ENCODE measurements at places on chromosomes 12 and 14.

DNA sequence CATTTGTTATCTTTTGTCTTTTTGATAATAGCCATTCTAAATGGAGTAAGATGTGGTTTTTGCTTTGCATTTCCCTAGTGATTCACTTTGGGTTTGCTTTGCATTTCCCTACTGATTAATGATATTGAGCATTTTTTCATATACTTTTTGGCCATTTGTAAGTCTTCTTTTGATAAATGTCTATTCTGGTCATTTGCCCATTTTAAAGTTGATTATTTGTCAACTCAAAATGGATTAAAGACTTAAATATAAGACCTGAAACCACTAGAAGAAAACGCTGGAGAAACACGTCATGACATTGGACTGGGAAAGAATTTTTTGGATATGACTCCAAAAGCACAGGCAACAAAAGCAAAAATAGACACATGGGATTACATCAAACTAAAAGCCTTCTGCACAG lies 148.0 kb downstream of the APAF1 start:
- no peak for DNase-seq

DNA sequence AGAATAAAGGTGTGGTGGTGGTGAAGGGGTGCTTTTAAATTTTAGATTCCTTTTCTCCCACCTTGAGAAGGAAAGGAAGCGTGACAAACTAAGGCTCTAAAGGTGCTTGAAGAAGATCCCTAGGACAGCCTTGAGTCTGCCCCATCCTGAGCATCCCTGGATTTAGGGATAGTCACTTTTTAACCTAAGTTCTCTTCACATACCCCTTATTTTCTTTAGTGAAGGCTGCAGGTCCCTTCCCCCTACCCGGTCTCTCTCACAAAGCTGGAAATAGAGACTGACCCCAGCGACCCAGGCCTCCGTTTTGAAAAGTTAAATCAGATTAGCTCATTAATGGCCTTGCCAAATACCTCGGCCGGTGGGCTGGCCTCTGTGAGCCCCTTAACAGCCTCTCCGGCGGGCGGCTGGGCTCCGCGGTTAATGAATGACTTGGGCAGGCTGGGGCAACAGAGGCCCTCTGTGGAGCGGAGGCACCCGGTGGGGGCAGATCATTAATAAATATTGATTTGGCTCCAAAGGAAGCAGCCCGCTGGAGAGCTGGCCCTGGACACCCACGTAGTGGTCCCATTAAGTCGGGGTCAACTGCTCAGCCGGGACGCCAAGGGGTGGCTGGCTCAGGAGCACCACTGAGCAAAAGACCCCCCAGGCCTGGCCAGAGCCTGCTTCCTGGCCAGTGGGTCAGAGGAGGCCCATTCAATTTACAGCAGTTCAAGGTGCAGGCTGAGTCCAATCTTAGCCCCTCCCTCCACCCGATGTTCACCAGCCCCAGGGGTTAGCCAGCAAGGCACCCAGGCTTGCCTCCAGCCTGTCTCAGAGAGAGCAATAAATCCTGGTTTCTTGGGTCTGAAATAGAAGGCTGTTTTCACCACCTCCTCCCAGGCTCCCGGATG lies 31.8 kb downstream of the PAH start:
- DNase-seq = no peak

GRCh38 chr14:55441286-55441685 lies 870 bp upstream of the TBPL2 start:
- no peak for DNase-seq

GRCh38 chr12:33486058-33486457 lies 46.4 kb upstream of the SYT10 start:
- no peak for DNase-seq

GRCh38 chr12:111607239-111607638 lies 8.1 kb upstream of the ATXN2 start:
- DNase-seq = no peak

DNA sequence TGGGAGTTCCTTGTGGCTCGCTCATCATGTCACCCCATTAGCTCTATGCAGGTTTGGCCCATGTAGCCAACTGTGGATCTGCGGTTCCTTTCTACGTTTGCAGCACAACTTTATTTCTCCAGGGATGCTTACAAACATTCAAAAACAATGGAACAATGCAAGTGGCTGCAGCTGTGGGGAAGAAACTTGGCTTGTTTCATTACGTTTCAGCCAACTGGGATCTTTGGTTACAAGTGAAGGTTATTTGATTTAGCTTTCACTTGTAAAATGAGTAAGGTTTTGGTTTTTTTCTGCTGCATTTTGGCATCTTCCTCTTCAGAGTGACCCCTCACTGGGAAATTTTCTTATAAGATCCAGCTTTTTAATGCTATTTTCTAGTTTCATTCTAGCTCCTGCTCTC lies 105.9 kb downstream of the PLXNC1 start:
- no peak for DNase-seq

GRCh38 chr14:33057585-33057984 lies 118.9 kb downstream of the NPAS3 start:
- DNase-seq = no peak

GRCh38 chr14:66443785-66444184 lies 42.4 kb upstream of the CCDC196 start:
- no peak for DNase-seq

GRCh38 chr12:65728848-65729793 lies 95.2 kb upstream of the HMGA2 start:
- no peak for DNase-seq

GRCh38 chr12:21962236-21962635 lies 21.0 kb upstream of the ABCC9 start:
- DNase-seq = no peak

- no peak for DNase-seq
Observed at GRCh38 chr14:56805992-56806727, 4.1 kb downstream of the OTX2 start.

- no peak for DNase-seq
Observed at GRCh38 chr12:19440916-19441315, 1.6 kb downstream of the AEBP2 start.

DNA sequence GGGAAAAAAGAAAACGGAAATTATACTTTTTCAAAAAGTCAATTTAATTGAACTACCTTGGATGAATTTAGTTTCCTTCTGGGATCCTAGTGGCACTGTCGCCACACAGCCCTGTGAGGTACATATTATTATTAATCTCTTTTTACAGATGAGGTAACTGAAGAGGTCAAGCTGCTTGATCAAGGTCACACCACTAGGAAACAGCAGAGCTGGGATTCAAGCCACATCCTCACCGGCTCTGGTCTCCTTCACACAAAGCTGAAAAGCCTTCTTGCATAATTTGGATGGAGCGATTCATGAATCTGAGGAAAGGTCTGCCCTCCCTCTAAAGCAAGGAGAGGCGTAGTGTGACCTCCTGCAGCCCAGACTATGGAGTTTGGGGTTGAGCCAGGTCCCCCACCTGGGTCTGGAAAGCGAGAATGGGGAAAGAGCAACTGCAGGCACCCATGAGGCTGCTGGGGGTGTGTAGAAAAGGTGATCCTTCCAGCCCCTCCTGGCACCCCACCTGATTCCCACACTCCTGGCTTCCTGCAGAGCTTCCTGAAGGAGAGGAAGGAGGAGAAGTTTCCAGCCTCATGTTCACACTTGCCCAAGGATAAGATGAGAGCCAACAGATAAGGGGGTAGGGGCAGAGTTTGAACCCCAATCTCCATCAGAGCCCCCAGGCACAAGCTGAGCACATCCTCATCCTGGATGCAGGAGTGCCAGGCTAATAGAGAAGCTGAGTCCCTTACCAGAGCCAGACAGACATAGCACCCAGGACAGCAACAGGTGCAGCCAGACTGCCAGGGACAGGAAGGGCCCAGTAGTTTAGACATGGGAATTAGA lies 3.9 kb upstream of the KRT79 start:
- no peak for DNase-seq

DNA sequence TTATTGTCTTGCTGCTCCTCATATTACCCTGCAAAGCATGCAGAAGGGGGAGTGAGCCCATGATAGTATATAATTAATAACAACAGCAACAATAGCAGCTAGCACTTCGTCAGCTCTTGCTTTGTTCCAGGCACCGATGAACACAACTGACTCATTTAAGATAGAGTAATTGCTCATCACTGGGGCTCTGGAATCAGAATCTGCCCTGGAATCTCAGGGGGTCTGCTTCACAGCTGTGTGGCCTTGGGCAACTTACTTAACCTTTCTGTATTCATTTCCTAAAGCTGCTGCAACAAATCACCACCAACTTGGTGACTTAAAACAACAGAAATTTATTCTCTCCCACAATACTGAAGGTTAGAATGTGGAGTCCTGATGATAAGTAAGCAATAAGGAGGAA lies 55.0 kb upstream of the PSMC1 start:
- DNase-seq = no peak

GRCh38 chr14:101980700-101981099 lies 16.3 kb downstream of the DYNC1H1 start:
- DNase-seq = no peak

DNA sequence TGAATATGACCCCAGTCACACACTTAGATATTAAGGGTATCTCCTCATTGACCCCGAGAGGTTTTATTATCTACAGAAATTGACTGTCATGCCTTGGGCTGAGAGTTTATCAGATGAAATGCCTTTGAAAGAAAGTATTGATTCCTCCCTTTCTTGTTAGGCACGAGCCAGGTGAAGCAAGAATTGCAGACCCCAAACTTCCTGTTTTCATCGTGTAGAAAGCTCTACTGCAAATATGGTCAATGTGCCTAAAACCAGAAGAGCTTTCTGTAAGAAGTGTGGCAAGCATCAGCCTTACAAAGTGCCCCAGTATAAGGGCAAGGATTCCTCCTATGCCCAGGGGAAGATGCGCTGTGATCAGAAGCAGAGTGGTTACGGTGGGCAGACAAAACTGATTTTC lies 143.9 kb upstream of the FUT8 start:
- no peak for DNase-seq

- no peak for DNase-seq
Observed at GRCh38 chr14:72717220-72717619, 176.7 kb downstream of the DPF3 start.

GRCh38 chr12:129863938-129864337 lies 39.9 kb downstream of the TMEM132D start:
- DNase-seq = no peak

DNA sequence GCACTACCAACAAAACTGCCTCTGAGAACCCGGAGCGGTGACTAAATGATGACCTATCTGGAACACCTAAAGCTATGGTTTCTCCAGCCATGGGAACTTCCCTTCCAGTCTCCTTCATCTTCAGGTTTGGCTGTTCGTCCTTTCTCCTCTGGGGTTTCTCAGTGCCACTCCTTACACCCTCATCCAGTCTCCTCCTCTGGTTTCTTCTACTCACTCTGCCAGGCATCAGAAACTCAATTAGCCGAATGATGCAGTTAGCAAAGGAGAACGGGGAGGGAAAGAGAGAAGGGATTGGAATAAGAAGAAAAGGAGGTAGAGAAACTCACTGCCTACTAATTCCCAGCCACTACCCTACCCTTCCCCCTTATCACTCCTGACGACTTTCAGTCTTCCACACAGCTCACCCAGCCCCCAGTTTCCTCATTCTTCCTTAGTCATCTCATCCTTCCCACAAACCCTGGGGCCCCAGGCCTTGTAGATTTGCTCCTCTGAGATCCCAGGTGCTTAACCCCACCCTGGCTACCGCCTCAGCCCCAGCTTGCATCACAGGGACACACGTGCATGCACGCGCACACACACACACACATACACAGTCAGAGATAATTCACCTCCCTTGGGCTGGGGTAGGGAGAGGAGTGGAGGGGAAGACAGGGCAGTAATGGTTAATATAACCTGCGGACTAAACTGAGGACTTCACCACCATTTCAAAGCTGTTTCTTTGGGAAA lies 13.0 kb downstream of the FGD6 start:
- DNase-seq = no peak

DNA sequence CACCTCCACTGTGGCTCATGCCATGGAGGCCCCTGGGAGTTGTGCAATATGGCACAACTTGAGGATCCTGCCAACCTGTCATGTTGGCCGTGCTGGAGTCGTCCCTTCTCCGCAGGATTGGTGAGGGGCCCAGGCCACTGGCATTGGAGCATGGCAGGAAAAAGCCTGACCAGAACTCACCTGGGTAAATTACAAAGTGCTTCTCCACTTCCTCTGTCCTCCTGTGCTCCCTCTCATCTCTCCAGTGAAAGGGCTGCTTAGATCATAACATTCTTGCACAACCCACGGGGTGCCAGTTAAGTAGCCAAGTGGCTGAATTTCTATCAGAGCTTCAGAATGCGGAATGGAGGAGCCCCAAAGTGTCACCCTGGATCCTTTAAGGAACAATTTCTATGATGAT lies 381.0 kb downstream of the DPF3 start:
- no peak for DNase-seq

DNA sequence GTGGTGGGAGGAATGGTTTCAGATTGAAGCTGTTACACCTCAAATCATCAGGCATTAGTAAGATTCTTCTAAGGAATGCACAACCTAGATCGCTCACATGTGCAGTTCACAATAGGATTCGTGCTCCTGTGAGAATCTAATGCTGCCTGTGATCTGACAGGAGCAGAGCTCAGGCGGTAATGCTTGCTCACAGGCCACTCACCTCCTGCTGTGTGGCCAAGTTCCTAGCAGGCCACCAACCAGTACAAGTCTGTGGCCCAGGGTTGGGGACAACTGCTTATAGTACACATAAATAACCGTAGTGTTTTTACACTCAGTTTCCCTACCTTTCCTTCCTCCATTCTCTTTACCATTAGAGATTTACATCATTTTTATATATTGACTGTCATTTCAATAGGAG lies 121.4 kb downstream of the SLCO1B3 start:
- DNase-seq = no peak

DNA sequence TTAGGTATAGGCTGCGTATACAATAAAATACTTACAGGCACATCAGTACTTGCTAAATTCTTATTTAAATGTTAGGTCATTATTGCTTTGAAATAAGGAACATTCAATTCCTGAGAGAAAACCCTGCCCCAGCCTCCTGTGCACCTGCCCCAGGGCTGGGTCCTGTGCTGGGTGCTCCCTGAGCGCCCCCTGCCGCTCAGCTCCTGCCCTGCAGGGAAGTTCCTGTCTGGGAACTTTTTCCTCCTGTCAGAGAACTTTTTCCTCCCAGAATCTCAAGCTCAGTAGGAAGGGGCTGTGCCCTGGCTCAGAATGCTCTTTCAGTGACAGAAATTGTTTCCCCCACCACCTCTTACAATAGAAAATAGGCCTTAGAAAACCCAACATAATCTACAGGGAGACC lies 751.1 kb downstream of the TMEM121 start:
- DNase-seq = no peak

DNA sequence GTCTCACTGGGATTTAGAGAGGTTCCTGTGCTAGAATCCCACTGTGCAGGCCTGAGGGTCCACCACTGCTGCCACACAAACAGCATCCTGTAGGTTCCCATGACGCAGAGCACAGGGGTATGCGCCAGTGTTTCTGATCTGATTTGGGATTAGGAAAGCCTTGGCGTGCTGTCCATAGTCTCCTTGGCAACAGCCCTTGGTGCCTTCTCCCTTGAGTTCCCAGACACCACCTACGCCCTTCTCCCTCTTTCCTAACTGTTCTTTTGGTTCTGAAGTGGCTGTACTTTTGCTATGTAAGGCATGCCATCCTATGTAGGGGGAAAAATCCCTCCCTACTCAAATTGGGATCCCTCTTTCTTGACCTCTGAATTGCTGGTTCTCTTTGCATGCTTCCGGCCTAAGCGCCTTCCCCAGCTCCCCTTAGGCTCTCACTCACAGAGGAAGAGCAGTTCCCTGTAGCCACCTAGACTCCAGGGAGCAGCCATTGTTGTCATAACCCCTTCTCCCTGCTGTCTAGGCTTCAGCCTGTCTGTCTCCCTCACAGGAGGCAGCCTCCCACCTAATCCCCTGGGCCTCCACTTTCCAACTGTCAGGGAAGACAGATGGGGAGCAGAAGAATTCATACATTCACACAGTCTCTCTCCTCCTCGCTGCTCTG lies 14.8 kb upstream of the RIC8B start:
- DNase-seq = no peak
